ENCODE measurements at places on chromosomes 1 and 21. TPM values are rescaled to one million over a fixed set of nuclear protein-coding genes. Genes with fewer than 3 reads are reported as not detected.
A peak's percentile ranks its signal among the peaks of the same experiment; 100 is the strongest.

The AJAP1 gene
- not detected for total RNA-seq

GRCh38 chr1:247387096-247387495 is 28.9 kb upstream of the NLRP3 start:
- no peak for DNase-seq

DNA sequence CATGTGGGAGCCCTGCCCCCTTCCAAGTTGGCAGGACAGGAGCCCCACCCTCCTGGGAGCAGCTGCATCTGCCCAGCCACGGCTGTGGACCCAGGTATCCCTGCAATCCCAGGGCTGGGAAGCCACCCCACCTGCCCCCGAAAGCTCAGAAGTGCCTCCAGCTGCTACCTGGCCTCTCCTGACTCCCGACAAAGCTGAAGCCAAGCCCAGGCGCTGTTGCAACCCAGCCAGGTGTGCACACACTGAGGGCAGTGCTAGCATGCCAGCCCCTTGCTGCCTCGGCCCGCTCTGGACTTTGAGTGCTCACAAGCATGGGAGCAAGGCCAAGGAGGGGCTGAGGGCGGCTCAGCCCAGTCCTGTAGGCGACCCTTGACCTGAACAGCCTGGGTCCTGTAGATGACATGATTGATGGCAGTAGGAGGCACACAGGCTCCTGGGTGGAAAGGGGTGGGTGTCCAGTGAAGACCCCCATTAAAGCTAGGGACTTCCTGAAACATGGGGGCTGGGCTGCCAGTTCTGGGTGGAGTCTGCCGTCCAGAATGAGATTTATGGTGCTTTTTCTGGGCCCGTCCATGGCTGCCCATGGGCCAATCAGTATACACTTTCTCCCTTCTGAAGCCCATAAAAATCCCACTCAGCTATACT is 2.8 kb upstream of the SSU72 start:
- DNase-seq, result no peak

GRCh38 chr1:14652840-14653239 is 54.4 kb downstream of the KAZN start:
- no peak for DNase-seq

- DNase-seq, result no peak
Observed at GRCh38 chr1:241849345-241849695, 1.3 kb downstream of the EXO1 start.

The FLG2 gene
- total RNA-seq, result not detected

- DNase-seq, result no peak
Observed at GRCh38 chr1:71030026-71030425, 17.6 kb downstream of the PTGER3 start.

GRCh38 chr21:43916691-43917514 is 51.9 kb downstream of the AGPAT3 start:
- peak; percentile 77 for DNase-seq

The POLR3C gene
- 18.8 TPM for total RNA-seq

DNA sequence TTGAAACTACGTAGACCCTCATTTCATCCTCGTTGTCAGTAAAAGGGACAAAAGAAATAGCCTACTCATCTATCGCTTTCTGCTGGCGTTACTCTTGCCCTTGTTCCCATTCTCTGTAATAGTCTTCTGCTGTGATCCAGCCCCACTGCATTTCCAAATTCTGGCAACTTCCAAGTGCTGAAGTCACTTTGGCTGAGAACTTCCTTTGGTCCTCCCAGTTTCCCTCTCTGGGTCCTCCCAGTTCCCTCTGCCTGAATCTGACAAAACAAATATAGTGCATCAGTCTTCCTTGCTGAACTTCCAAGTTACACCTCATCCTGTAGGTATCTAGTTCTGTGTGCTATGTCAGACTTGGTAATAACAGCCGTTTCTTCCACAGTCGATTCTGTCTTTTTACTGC is 47.0 kb upstream of the PLA2G4A start:
- no peak for DNase-seq

DNA sequence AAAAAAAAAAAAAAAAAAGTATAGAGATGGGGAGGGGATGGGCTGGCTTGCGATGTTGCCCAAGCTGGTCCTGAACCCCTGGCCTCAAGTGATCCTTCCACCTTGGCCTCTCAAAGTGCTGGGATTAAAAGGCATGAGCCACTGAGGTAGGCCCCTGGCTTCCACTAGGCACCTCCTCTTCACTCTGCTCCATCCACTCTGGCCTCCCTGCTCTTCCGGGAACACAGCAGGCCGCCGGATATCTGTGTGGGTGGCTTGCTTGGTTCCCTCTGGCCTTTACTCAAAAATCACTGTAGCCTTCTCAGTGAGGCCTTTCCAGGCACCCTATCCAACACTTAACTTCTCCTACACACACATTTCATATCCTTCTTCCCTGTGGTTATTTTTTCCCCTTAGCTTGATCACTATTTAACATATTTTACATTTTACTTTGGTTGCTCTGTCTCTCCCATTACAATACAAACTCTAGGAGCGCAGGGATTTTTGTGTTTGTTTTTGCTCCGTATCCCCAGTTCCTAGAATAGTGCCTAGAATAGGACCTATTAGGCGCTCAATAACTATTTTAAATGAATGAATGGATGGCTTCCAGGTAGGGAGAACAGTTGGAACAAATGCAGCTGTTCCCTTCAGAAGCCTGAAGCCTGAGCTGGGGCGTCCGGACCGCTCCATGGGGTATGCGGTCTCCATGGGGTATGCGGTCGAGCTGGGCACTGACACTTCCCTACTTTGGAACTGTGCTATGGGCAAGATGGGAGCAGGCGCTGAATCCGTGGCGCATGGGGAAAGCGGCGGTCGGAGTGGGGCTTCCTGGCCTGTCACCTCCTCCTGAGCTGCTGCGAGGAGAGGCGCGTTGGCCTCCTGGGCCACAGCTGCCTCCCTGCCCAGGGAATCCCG is 46.7 kb downstream of the H3-3A start:
- no peak for DNase-seq

DNA sequence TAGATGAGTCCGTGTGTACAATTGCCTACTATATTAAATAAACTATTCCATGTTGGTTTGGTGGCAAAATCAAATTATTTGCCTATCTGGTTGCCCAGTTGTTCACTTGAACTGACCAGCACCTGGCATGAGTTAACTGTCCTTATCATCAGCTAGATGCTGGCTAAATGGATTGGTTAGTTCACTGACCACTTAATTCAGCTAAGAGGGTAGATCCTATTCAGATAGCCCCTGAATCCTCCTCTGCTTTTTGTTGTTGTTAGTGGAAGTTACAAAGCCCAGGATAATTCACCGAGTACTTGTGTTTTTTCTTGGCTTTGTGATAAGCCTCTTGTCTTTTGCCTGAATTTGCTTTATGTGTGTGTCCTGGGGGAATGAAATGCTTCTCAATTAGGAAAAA is 22.8 kb upstream of the CD53 start:
- DNase-seq, result no peak

DNA sequence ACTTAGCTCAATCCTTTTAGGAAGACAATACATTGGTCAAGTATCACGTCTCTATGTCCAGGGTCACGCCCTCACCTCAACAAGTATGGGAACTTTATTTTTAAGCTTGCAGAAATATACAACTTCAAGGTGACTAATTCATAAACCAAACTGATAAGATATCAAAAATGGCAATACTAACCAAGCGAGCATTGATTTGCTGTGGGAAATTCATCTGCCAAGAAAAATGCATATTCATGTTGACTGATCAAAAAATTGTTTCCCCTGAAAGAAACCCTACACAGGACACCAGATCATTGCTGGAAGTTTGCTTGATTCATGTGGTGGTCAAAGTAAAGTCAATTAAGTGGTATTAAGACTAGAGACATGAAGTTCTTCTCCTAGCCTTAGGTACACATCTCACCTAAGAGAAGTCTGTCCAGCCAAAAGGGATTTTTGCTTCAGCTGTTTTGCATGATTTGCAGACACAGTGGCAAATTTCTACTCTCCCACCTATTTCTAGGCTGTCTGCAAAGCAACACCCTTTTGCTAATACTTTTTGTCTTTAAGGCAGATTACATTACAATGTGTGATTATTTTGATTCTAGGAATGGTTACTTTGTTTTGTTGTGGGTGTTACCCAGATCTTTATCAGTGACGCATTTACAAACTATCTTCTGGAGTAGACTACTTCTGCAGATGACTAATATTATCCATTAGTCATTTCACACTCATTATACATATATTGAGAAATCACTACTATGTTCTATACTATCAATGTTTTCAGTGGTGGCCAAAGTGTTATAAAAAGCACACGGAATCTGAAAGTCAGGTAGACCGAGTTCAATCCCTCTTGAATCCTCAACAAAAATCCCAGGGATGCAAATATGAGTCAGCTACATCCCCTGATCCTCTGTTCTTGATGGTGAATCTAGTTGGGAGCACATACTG is 12.4 kb downstream of the SAMSN1 start:
- no peak for DNase-seq

GRCh38 chr21:36155603-36156338 is 853 bp upstream of the DOP1B start:
- DNase-seq, result peak; percentile 12

The GBP7 gene
- not detected for total RNA-seq

- no peak for DNase-seq
Observed at GRCh38 chr1:198187973-198188588, 31.3 kb downstream of the NEK7 start.

DNA sequence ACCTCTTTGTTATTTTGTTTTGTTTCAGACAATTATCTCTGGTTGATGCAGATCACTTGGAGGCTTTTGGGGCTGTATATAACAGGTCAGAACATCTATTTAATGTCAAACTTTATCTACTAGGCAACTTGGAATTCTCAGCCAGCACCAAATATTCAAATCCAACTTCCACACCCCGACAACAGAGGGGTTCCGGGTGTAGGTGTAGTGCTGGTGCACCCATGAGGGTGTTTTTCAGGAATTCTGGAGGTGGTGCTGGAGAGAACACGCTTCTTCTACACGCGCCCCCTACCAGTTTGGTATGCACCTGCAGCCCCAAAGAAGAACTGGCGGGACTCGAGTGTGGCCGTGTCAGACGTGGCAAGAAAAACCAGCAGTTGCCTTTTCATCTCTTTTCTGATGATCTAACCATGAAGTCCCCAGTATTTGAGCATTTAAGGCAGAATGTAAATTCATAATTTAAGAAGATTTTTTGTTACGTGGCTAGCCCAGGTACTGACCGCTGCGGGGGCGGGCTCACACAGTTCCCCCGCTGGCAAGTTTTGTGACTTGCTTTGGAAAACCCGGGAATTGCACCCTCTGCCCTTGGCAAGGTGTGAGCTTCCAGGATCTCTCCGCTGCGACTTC is 462 bp upstream of the TLCD4 start:
- peak; percentile 68 for DNase-seq

- no peak for DNase-seq
Observed at GRCh38 chr21:45213392-45213791, 74.3 kb downstream of the POFUT2 start.

GRCh38 chr1:74650561-74650960 is 23.0 kb downstream of the ERICH3 start:
- no peak for DNase-seq

The FCRL2 gene
- total RNA-seq, result not detected

The CACHD1 gene
- total RNA-seq, result 2.6 TPM

GRCh38 chr1:173162601-173163000 is 44.5 kb downstream of the TNFSF4 start:
- no peak for DNase-seq

- DNase-seq, result no peak
Observed at GRCh38 chr1:244751271-244751895, 84.1 kb upstream of the COX20 start.

The HMCN1 gene
- total RNA-seq, result 0.12 TPM

- DNase-seq, result no peak
Observed at GRCh38 chr21:42194863-42195262, 24.1 kb upstream of the ABCG1 start.

The SYNC gene
- total RNA-seq, result not detected

GRCh38 chr1:15089258-15089992 is 64.1 kb upstream of the TMEM51 start:
- DNase-seq, result no peak

- no peak for DNase-seq
Observed at GRCh38 chr1:168728473-168729404, at the start of gene DPT. Gene DPT (minus strand): TSS chr1:168729206. CDS start chr1:168729174, 32 bp downstream.

The TAS1R1 gene
- total RNA-seq, result not detected

DNA sequence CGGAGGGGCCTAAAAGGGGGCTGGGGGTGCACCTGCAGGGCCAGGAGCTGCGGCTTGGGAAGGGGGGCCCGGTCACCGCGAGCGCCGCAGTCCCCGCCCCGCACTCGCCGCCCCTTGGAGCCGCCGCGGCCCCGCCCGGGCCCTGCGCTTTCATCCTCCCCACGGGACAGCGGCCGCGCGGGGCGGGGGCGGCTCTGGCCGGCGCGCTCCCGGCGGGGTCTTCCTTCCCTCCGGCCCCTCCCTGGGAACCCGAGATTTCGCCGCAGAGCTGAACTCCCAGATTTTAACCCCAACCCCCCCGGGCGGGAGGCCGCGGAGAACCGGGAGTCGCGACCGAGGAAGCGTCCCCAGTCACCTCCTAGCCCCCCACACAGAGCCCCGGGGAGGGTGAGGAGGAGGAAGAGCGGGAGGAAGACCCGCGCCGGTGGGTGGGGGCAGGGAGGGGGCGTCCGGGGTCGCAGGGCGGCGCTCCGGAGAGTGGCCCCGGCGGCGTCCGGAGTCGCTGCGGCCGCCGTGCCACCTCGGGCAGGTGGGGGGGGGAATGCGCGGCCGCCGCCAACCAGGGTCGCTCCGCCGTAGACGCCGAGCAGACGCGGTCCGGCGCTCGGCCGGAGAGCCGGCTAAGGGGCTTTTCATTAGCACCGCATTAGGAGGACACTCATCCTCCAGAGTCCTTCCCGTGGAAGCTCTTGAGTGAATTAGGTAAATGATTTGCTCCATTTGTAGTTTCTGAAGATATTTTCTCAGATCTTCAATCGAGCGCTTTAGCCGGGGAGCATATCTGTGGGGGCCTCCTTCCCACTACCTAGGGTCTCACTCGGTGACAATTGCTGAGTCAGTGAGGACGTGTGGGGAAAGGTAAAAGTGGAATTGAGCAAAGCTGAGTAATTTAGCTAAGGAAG is 31.6 kb upstream of the NFIA start:
- DNase-seq, result no peak

The ESPN gene
- 0.79 TPM for total RNA-seq

DNA sequence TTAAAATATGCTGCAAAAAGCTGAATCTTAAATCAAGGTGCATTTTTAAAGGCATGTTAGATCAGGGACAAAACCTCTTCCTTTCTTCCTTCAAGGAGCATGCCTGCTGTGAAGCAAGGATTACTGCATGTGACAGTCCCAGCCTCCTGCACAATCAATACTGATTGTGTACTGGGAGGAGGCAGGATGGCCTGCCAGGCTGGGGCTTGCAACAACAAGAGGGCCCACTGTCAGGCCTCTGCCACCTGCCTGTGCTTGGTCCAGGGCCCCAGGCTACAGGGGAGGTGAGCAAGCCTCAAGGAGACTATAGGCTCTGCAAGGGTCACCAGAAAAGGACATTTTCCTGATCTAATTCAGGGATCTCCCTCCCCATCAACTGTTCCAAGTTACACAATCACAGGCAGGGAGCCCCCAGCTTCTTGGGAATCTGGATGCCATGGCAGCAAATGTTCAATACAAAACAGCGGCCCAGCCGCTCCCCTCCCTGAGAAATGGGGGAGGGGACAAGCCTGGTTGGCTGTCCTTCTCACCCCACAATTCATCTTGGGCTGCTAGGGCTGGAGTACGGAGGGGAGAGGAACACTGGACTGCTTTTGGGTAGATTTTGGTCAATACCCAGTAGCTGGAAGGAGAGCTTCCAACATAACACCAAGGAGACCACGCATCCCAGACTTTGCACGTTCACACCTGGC is 76.7 kb downstream of the SSBP3 start:
- DNase-seq, result no peak
